ENCODE measurements at places on chromosomes 2 and 18. TPM values are rescaled to one million over a fixed set of nuclear protein-coding genes. Genes with fewer than 3 reads are reported as not detected.

DNA sequence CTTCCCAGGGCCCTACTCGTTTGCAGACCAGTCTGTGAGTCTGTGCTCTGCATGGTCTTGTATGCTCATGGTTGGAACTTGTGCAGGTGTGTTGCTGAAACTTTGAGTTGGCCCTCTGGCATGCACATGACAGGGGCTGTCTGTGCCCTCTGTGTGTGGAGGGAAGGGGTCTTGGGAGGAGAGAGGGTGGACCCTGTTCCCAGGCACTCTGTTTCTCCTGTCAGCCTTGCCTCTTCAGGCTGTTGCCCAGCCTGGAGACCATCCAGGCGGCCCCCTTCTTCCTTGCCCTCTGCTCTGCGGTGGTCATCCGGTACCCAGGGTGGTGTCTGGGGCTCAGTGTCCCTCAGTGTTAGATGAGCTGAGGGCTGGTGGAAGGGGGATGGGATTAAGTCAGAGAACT is 39.5 kb downstream of the TET3 start:
- DNase-seq, result no peak

DNA sequence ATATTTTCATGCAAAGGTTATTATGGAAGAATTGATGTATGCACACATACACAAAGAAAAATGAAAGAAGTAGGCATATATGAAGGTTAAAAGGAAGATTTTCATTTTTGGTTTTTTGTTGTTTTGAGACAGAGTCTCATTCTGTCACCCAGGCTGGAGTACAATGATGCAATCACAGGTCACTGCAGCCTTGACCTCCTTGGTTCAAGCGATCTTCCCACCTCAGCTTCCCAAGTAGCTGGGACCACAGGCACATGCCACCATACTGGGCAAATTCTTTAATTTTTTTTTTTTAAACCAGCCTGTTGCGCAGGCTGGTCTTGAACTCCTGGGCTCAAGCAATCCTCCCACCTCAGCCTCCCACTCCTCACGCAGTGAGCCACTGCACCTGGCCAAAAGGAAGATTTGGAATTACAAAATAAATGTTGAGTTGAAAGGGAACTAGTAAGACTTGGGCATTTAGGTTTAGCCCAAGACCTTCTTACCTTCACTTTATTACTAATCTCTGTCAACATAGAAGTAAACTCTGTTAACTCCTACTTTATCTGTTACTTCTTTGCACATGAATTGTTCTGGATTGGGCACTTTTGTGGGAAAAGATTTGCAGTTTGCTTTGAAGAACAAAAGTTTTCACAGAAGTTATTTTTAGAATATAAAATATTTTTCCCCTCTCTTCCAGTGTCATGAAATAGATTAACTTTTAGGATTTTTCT is 31.7 kb upstream of the NBEAL1 start:
- DNase-seq, result no peak

DNA sequence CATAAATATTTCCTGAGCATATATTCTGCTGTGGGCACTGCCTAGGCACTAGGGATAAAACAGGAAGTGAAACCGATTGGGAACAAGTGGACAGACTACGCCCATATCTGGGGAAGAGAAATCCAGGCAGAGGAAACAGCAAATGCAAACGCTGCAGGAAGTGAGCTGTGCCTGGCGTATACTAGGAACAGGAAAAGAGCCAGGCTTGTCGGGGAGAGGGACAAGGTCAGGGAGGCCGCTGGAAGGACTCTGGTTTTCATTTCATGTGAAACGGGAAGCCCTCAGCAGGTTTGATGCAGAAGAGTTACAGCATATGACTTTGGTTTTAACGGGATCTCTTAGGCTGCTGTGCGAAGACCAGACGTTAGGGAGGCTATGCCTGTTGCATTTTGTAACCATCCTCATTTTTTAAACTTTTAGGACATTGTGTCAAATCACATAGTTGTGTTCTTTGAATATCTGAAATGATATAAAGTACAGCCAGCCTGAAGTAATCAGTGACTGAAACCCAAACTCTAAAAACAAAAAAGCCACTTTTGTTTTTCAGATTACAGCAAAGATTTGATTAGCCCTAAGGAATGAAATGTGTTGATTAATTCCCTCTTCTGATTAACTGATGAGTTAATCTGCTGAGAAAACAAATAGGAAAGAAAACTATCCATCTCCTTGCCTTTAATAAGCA is 110.2 kb upstream of the PIEZO2 start:
- DNase-seq, result no peak

DNA sequence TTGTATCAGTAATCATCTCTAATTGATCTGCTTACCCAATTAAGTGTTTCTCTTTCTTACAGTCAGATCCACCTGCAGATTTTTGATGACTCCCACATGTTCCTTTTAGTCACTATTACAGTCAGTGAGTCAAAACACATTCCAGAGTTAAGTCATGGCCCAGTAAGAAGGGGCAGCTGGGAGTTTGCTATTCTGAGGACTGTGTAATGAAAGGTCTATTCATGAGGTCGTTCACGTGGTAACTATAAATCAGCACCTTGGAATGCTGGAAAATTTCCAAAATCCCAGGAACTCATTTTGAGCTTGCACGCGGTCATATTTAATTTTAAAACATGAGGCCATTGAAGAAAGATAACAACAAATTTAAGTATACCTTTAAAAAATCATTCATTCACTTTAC is 252.5 kb downstream of the XIRP2 start:
- DNase-seq, result peak; percentile 97

- no peak for DNase-seq
These were observed 616.6 kb upstream of the FSHR start for GRCh38 chr2:49770919-49771318.

DNA sequence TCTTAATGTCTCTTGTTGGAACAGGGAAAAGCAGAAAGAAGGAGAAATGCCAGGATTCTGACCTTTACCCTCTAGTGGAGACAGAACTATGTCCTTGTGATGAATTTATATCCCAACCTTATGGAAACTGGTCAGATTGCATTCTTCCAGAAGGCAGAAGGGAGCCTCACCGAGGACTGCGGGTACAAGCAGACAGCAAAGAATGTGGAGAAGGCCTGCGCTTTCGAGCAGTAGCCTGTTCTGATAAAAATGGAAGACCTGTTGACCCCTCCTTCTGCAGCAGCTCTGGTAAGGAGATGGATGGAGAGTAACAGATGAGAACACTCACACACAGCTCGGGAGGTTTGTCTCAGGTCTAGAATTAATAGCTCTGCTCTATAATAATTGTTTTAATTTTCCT is 552.7 kb upstream of the HNMT start:
- DNase-seq, result no peak

GRCh38 chr2:16459606-16460005 is 206.0 kb downstream of the CYRIA start:
- no peak for DNase-seq

DNA sequence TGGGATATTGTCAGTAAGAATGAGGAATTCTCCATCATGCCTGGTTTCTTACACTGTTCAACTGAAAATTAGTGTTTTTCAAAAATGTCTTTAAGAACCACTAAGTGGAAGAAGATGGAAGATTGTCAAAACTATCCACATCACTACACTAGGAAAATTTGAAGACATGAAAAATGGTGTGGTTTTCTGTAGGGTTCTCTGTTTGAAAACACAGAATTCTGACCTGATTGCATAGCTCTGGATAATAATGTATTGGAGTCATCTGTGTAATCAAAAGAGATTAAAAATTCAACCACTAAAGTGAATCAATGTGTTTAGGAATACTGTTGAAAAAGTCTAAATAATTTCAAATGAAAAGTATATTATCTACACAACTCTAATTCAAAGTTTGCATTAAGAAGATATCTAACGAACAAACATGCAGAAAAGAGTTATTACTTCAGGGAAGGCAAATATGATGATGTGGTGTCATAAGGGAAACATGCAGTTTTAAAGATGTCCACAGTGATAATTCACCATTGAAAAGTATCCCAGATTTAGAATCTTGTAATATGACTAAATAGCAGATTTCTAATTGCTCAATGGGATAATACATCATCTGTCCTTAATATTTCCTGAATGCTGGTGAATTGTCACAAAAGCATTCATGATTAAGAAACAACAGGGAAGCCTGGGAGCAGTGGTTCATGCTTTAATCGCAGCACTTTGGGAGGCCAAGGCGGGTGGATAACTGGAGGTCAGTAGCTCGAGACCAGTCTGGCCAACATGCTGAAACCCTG is 116.9 kb downstream of the ERBB4 start:
- no peak for DNase-seq

- DNase-seq, result no peak
These were observed 508.3 kb upstream of the MYT1L start for GRCh38 chr2:2839393-2839781.

DNA sequence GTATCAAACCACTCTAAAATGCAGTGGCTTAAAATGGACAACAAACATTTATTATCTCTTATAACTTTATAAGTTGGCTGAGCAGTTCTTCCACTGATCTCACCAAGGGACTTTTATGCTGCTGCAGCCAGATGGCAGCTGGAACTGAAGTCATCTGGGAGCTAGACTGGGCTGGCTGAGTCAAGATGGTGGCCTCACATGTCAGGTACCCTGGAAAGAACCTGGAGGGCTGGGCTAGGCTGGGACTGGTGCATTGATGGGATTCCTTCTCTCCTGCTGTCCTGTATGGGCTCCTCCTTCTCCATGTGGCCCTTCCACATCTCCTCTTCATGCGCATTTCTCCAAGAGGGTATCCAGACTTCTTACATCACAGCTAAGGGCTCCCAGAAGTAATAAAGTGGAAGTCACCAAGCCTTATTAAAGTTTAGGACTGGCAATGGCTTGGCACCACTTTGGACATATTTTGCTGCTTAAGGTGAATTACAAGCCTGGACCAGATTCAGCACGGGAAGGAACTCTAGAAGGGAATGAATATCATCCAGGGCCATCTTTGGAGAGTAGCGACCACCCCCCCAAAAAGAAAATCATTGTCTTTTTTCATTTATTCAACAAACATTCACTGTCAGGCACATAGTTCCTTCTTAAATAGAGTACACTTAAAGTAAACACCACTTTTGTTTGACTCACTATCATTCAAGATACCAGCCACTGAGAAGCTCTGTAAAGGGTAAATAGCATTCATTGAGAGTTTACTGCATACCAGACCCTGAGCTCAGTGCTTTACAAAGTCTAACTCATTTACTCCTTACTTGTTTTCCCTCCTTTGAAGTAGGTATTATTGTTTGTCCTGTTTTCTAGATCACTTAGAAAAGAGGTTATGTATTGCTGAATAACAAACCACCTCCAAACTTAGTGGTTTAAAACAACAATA is 138.0 kb downstream of the ZFP36L2 start:
- no peak for DNase-seq

- no peak for DNase-seq
These were observed 268.9 kb upstream of the CCDC68 start for GRCh38 chr18:55228191-55228590.

DNA sequence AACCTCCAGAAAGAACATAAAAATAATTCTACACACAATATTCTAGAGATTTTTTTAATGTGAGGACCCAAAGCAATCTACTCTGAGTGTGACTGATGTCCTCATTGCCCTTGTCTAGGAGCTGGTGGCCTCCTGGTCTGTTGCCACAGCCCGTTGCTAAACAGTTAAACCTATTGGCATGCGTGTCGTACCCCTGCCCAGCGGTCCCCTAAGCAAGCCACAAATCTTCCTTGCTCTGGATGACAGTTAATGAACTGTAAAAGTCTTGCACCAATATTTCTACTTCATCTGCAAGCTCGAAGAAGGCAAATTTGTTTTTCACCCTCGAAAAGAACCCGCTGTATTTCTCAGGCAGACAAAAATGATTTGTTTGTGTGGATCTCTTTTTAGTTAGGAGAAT is 489.1 kb upstream of the MEX3C start:
- no peak for DNase-seq

DNA sequence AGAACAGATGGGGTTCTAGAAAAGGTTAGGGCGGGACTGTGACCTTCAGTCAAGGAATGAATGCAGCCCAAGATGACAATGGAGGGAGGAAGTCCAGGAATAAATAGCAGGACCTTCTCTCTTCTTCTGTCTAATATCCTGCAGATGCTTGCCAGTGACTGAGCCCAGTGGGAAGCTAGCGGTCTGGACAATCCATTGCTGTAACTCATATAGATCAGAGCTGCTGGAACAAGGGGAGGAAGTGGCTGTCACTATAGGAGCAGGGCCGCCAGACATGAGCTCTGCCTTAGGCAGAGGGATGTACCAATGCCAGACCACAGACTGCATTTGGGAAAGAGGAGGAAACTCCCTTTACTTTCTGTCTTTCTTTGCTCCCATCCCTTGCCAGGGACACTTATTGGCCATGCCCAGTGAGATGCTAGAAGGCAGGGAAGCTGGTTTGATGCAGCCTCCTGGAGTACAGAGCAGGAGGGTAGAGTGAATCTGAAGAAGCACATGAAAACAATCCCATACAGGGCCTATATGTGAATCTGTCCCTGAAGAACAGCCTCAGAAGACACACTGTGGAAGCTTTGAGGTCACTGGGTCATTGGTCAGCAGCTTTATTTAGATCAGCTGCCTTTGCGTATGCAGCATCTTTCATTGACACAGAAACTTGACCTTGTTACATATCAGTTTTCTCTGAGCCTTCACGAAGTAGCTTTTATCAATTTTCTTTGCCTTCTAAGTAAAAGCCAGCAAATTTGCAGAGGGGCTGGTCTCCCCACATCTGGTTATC is 65.4 kb downstream of the CCDC85A start:
- DNase-seq, result no peak

- DNase-seq, result no peak
These were observed 195.1 kb downstream of the KCNS3 start for GRCh38 chr2:18073601-18074000.

GRCh38 chr2:219125225-219125885 is 35.3 kb downstream of the NHEJ1 start:
- DNase-seq, result no peak

GRCh38 chr2:36918307-36918706 is 48.0 kb downstream of the STRN start:
- DNase-seq, result no peak

GRCh38 chr2:216633616-216634369 is 573 bp downstream of the IGFBP2 start:
- no peak for DNase-seq

GRCh38 chr2:148876202-148876594 is 1.2 kb downstream of the KIF5C start:
- no peak for DNase-seq

GRCh38 chr18:66647671-66648070 is 43.8 kb upstream of the CDH19 start:
- DNase-seq, result no peak

DNA sequence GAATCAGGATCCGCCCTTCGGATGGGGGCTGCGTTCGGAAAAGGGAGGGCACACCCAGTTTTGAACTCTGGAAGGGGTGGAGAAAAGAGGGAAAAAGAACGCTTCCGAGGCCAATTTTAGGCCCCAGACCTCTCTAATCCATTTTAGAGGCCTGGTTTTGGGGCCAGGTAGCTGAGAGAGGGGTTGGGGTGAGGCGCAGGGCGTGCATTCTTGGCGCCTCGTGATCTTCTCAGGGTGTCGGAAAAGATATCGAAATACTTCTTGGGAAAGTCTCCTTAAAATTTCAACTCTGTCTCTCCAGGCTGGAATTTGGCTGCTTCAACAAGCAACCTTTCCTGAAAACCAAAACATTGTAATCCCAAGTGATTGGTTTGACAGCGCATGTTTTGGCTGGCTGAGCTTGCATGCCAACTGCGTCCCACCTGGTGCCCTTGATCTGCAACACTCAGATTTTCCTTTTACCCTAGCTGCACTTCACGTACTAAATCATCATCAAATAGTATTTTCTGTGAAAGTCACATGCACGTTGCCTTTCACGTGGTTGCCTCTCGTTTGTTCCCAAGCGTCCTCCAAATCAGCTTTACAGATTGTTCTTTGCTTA is 864 bp upstream of the XPO1 start:
- no peak for DNase-seq

Gene CGREF1
- total RNA-seq, result 3.4 TPM

Gene POLE4
- 10.2 TPM for total RNA-seq

Gene TMEM169
- total RNA-seq, result 0.29 TPM

Gene CCDC93
- total RNA-seq, result 12.9 TPM

Gene SERPINB3
- total RNA-seq, result not detected

All from glomerular endothelial cell (primary cell).